ENCODE measurements at places on chromosomes 6 and 20.

- DNase-seq: no peak
These were observed 79.0 kb downstream of the ALDH8A1 start for GRCh38 chr6:134870677-134871498.

GRCh38 chr6:97445407-97445806, 162.4 kb upstream of the MMS22L start:
- DNase-seq: no peak

DNA sequence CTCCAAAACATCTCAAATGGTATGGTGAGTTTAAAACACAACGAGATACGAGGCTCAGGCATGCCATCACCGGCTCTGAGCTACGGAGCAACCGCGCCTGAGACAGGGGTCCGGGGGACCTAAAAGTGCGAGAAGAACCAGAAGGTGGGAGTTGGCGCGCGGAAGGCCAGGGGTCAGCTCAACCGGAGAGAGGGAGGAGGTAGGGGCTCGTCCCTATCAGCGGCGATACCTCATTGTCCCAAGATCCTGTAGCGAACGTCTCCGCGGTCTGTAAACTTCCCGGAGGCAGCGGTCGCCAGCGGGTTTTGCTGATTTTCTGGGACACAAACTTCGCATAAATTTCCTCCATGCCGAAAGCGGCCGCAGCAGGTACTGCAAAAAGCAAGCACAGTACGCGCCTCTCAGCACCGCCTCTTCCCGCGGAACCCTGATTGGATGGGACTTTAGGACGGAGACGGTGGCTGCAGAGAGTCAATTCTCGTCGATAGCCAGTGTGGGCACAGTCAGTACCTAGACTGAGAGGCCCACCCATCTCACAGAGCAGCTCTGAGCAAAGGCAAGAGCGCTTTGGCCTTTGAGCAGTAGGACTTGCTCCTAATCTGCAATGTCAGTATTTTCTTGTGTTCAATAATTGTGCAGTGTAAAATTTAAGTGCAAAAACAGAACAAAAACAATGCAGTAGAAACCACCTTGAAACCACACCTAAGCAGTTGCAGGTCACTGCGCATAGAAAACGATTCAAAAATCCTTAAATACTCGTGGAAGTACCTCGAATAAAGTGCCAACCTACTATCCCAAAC, at the start of gene NUP43:
NUP43 (minus strand) TSS at position 383 of the 800 bp plus-strand sequence; CDS start at position 349, 34 bp downstream.
- DNase-seq: peak; percentile 42

DNA sequence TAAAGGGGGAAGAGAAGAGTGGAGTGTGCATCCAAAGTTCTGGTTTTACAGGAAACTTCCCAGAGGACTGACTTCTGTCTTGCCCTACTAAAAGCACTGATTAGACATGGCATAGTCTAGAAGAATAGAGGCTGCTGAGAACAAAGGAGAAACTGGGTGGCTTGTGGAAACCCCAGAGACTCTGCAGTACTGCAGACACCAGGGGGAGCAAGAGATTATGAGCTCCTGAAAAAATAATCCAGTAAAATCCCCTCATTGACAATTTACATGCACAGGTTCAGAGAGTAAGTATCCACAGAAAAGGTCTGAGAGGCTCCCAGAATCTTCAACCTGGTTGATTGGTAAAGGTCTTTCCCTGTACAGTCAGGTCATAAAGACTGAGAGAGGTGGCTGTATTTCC, 48.7 kb upstream of the CLVS2 start:
- DNase-seq: peak; percentile 0

DNA sequence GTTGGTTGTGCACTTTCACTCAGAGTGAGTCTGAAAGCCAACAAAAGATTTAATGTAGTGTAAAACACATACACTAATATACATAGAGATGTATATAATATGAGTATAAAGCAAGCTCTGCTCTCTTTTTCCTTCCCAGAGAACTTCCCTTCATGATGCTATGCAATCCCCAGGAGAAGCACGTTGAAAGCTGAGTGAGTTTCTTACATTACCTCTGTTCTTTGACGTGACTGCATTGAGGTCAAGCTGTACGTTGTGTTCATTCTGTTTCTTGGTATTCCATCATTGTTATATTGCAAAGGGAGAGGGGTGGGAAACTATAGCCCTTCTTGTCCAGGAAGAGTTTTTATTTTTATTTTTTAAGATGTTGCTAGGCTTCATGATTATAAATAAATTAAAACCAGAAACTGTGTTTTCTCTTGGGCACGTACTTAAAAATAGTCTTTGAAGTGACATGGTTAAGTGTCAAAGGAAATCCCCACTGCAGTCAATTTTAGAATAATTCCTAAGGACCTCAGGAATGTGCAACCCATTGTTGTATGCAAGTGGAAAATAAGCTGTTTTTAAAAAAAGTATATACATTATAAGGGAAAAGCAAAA, 651.0 kb downstream of the CD109 start:
- no peak for DNase-seq

- DNase-seq: no peak
These were observed 188.4 kb upstream of the TSHZ2 start for GRCh38 chr20:52783769-52784168.

- DNase-seq: no peak
These were observed 100.8 kb downstream of the FAM217A start for GRCh38 chr6:3977875-3978711.

DNA sequence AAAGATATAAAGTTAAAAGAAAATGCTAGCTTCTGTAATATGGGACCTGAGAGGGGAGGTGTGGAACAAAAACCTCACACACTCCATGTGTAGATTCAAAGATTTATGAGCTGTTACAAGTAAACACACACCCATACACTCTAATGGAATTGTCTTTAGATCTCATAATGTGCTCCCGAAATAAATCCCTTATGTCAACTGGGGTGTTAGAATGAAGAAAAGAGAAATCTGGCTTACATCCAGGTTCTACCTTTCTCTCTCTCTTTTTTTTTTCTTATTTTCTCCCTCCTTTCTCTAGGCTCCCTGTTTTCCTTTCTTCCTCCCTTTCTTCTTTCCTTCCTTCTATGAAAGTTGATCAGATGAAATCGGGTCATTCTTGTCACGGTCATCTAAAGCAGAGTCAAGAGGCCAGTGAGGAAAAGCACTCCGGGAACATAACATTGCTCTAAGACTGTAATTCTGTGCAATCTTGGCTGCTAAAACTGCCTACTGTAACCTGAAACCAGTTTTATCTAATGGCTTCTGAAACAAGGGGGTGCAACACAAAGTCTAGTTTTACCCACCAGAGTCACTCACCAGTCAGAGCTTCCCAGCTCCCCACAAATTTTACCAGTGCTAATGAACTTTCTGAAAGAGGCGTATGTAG, 68.3 kb upstream of the BTBD3 start:
- no peak for DNase-seq

- DNase-seq: no peak
These were observed 706.5 kb upstream of the MAN1A1 start for GRCh38 chr6:120056085-120056484.

DNA sequence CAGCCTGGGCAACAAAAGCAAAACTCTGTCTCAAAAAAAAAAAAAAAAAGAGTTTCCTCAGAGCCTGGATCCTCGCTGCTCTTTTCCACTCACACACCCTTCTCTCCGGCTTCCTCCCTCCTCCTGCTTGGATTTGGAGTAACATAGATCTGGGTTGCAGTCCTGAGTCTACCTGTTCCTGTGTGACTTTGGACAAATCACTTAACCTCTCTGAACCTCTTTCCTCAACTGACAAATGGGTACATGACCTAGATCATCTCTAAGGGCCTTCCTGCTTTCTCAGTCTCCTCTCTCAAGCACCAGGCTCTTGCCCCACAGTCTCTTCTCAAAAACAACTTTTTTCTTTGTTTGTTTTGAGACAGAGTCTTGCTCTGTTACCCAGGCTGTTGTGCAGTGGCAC, 5.6 kb upstream of the R3HDML start:
- no peak for DNase-seq

DNA sequence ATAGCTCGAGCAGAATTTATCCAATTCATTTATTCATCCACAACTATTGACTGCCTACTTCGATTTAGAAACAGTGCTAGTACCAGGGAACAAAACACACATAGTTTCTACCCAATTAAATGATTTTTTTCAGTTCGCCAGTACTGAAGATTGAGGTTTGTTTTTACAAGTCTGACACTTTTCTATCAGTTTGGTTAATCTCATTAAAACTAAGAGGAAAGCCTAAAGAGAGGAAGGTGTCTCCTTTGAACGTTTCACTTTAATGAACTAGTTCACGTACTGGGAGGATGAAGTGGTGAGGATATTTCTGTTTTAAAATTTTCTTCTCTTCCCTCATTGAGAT, 570 bp upstream of the ANKS1A start:
- no peak for DNase-seq

GRCh38 chr6:169534039-169534421, 167.8 kb downstream of the WDR27 start:
- DNase-seq: no peak

GRCh38 chr6:35647400-35647799, 41.3 kb downstream of the FKBP5 start:
- DNase-seq: no peak

GRCh38 chr6:52407467-52407866, 12.7 kb upstream of the EFHC1 start:
- DNase-seq: no peak

GRCh38 chr20:18749528-18749927, 64.1 kb upstream of the SCP2D1 start:
- DNase-seq: no peak

DNA sequence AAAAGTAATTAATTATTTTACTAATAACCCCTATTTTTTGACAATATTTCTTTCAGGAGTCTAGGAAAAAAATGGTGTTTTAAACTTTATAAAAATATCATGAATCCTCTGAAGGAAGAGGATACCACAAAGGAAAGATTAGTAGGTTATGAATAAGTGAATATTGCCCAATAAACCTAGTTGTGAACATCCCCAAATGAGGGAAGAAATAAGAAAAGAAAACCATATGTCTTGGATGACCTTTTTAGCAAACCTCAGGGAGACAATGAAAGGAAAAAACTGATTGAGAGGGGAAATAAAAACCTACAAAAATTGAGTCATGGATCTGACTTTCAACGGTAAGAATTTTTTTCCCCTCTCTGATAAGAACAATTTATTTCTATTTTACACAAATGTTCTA, 34.4 kb downstream of the TENT5A start:
- DNase-seq: no peak

- DNase-seq: no peak
These were observed 11.0 kb downstream of the GFRA4 start for GRCh38 chr20:3652221-3652620.

- no peak for DNase-seq
These were observed 109.4 kb upstream of the NEDD9 start for GRCh38 chr6:11341867-11342266.

GRCh38 chr6:150590446-150590845, 9.2 kb upstream of the PLEKHG1 start:
- DNase-seq: no peak

GRCh38 chr6:97151601-97152000, 131.4 kb downstream of the MMS22L start:
- no peak for DNase-seq

GRCh38 chr6:106790935-106791334, 161.6 kb downstream of the QRSL1 start:
- DNase-seq: no peak

DNA sequence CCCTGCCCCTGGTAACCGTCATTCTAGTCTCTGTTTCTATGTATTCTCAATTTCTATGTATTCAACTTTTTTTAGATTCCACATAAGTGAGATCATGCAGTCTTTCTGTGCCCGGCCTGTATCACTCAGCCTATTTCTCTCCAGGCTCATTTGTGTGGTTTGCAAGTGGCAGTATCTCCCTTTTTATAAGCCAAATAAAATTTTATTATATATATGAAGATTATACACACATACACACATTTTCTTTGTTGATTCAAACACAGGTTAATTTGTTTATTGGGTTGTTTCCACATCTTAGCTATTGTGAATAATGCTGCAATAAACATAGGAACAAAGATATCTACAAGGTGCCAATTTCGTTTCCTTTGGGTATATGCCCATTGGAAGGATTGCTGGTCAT, 571.7 kb downstream of the DHX35 start:
- DNase-seq: no peak

DNA sequence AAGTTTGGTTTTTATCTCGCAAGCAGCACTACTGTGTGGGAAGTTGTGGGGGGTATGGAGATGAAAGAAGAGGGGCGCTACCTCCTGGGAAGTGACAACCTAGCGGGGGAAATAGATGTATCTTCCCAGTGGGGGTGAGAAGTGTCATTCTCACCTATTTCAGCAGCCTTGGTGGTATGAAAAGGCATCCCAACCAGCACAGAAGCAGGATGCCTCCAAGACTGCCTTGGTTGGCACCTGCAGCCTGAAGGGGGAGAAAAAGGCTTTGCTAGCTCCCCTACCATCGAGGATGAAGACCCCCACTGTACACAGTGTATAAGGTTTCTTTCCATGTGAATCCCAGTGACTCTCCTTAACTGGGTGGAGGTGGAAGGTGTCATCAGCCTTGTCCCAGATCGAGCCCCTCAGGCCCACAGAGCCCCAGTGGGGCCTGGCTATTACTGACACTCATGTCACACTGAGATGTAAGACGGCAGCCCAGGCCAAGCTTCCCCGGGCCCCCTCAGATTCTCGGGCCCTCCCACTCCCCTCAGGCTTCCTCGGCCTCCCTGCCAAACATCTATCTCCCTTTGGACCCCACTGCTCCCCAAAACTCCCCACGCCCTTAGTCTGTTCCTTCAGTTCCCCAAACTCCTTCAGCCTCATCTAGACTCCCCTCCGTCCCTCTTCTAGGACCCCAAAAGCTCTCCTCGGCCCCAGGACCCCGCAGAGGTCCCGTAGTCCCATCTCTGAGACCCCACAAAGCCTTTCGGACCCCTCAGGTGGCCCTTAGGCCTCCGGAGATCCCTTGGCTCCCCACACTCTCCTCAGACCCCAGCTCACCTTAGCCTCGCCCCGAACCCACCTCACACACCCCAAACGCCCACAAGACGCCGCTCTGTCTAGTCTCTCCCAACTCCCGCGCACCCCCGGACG, 688 bp downstream of the COMMD7 start:
- DNase-seq: peak; percentile 8

Data from hypothalamus (tissue), 51 donors.